ENCODE measurements at places on chromosomes 3 and 15. TPM values are rescaled to one million over a fixed set of nuclear protein-coding genes. Genes with fewer than 3 reads are reported as not detected.

- no peak for DNase-seq
- no peaks in the 10 kb centered on the region for H3K36me3 ChIP-seq
- peaks cover 20% of the 10 kb centered on the region for H3K4me1 ChIP-seq
- peaks cover 3% of the 10 kb centered on the region for H3K27me3 ChIP-seq
These were observed 73.0 kb downstream of the FAM43A start for GRCh38 chr3:194758716-194759115.

- peaks cover 2% of the 10 kb centered on the region for H3K27me3 ChIP-seq
- DNase-seq: peak; percentile 68
- H3K27ac ChIP-seq: peak overlapping the region; percentile 88
These were observed 35.0 kb downstream of the ATP2B2 start for GRCh38 chr3:10470120-10471053.

- DNase-seq: no peak
- H3K4me1 ChIP-seq: no peaks in the 10 kb centered on the region
- peaks cover 4% of the 10 kb centered on the region for H3K36me3 ChIP-seq
These were observed 9.1 kb downstream of the CD80 start for GRCh38 chr3:119550192-119550910.

- H3K36me3 ChIP-seq: no peaks in the 10 kb centered on the region
- H3K27ac ChIP-seq: no peak overlapping the region
- no peaks in the 10 kb centered on the region for H3K4me1 ChIP-seq
- H3K4me3 ChIP-seq: no peak overlapping the region
- peak; percentile 33 for DNase-seq
These were observed 372.3 kb upstream of the IL12A start for GRCh38 chr3:159616234-159616825.

GRCh38 chr3:179526989-179527391 lies 35.7 kb upstream of the ACTL6A start:
- H3K4me3 ChIP-seq: no peak overlapping the region
- no peaks in the 10 kb centered on the region for H3K27me3 ChIP-seq
- no peak for DNase-seq
- H3K27ac ChIP-seq: peak overlapping the region; percentile 57

DNA sequence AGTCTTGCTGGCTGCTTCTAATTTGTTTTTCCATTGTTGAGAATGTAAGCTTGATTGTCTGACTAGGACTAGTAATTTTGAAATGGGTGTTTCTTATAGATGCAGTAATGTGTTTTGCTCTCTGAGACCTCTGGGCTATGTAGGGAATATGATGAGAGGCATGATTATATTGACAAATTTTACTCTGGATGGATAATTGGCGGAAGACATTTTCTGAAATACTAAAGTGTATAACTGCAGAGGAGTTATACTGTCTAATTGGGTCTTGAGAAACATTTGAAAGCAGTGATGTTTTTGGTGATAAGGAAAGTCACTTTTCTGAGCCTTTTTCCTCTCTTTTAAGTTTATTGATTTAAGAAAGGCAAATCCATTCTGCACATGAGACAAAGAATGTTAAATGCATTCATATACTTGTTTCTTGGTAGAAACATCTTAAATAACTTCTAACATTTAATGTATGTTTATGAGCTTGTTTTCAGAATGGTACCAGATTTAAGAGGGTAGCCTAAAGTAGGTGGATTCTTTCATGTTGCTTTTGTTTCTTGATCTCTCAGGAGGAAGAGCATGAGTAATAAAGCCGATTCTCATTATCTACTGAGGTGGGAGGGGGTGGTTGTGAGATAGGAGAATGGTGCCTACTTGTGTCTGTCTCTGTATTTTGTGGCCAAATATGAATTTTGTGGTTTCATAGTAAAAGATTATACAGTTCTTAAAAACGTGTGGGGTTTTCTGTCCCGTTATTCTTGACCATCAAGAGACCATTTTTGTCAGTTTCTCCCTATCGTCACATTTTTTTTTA lies 2.0 kb downstream of the ATP2C1 start:
- peaks cover 19% of the 10 kb centered on the region for H3K4me1 ChIP-seq
- H3K4me3 ChIP-seq: peak overlapping the region; percentile 93
- H3K27me3 ChIP-seq: peaks cover 7% of the 10 kb centered on the region
- DNase-seq: no peak
- H3K27ac ChIP-seq: peak overlapping the region; percentile 97

- H3K27ac ChIP-seq: peak overlapping the region; percentile 79
- peak; percentile 40 for DNase-seq
- H3K36me3 ChIP-seq: no peaks in the 10 kb centered on the region
- peaks cover 2% of the 10 kb centered on the region for H3K27me3 ChIP-seq
- H3K4me3 ChIP-seq: peak overlapping the region; percentile 45
These were observed 27.3 kb downstream of the ATOSA start for GRCh38 chr15:52651868-52652267.

The MUSTN1 gene
- total RNA-seq: 3.5 TPM

The TMEM40 gene
- total RNA-seq: not detected

All from glutamatergic neuron (in vitro differentiated cells).